HCT116 (cell line): ENCODE measurements at places on chromosomes 13 and 19. TPM values are rescaled to one million over a fixed set of nuclear protein-coding genes. Genes with fewer than 3 reads are reported as not detected.

GRCh38 chr13:92843549-92843948 is 383.1 kb upstream of the GPC6 start:
- no peak overlapping the region for H3K4me3 ChIP-seq
- H3K27ac ChIP-seq, result no peak overlapping the region
- no peak for DNase-seq
- H3K4me1 ChIP-seq, result no peaks in the 10 kb centered on the region
- no peaks in the 10 kb centered on the region for H3K36me3 ChIP-seq

DNA sequence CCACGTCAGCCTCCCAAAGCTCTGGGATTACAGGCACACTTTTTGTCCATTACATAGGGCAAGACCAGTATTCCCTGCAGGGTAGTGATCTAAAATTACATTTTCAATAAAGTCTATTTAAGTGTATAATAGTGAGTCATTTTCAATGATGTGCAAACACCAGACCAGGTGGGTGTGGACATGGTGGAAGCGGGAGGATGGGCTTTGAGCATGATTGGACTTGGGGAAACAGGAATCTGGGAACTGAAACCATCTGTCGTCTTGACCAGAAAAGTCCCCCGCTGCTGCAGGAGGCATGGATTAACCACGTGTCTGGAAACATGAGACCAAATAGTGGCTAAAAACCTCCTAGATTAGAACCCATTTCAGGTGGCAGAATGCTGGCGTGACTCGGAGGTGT is 4.9 kb downstream of the FXYD3 start:
- no peak overlapping the region for H3K27ac ChIP-seq
- no peak for DNase-seq
- no peaks in the 10 kb centered on the region for H3K27me3 ChIP-seq
- no peak overlapping the region for H3K4me3 ChIP-seq
- peaks cover 55% of the 10 kb centered on the region for H3K4me1 ChIP-seq
- H3K36me3 ChIP-seq, result no peaks in the 10 kb centered on the region

- no peak overlapping the region for H3K27ac ChIP-seq
- no peaks in the 10 kb centered on the region for H3K27me3 ChIP-seq
- no peaks in the 10 kb centered on the region for H3K4me1 ChIP-seq
- DNase-seq, result no peak
- H3K4me3 ChIP-seq, result no peak overlapping the region
- no peaks in the 10 kb centered on the region for H3K36me3 ChIP-seq
Observed at GRCh38 chr19:50340331-50340730, 11.2 kb upstream of the KCNC3 start.

DNA sequence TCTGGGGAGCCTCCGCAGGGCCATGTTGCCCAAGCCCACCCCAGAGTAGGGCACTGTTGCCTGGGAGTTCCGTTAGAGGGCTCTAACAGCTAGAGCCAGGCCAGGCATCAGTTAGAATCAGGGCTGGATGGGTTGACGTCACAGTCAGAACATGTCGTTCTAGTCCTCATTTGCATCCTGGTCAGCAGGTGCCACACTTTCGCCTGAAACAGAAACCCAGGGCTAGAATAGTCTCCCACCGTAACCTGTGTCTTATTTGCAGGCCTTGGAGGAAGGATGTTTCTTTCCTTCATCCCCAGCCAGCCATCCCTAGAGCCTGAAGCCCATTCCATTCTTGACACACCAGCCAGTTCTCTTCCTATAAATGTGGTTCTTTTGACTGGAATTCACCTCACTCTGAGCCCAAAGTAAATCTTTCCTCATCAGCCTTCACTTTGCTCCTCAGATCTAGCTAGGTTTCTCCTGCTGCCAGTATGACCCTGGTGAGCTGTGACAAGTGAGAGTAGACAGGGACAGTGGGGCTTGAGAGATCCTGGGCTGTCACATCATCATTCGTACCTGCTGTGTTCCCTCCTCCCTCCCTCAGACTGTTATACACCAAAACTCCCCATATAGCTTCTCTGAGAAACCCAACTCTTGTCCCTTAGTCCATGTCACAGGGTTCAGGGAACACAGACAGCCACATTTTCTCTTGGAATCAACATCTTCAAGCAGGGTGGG is 12.2 kb upstream of the CCDC97 start:
- H3K27ac ChIP-seq, result no peak overlapping the region
- no peaks in the 10 kb centered on the region for H3K27me3 ChIP-seq
- H3K4me3 ChIP-seq, result no peak overlapping the region
- peaks cover 74% of the 10 kb centered on the region for H3K36me3 ChIP-seq

GRCh38 chr19:1417681-1418495 is 10.5 kb downstream of the DAZAP1 start:
- peaks cover 74% of the 10 kb centered on the region for H3K36me3 ChIP-seq
- no peak overlapping the region for H3K4me3 ChIP-seq
- H3K27ac ChIP-seq, result no peak overlapping the region; the same call in 1 of the 2 replicates
- peaks cover 19% of the 10 kb centered on the region; the same call in 1 of the 2 replicates for H3K4me1 ChIP-seq
- no peaks in the 10 kb centered on the region for H3K27me3 ChIP-seq

Gene FAM83E
- total RNA-seq, result 6.8 TPM

Gene ARHGEF1
- 110 TPM for total RNA-seq

DNA sequence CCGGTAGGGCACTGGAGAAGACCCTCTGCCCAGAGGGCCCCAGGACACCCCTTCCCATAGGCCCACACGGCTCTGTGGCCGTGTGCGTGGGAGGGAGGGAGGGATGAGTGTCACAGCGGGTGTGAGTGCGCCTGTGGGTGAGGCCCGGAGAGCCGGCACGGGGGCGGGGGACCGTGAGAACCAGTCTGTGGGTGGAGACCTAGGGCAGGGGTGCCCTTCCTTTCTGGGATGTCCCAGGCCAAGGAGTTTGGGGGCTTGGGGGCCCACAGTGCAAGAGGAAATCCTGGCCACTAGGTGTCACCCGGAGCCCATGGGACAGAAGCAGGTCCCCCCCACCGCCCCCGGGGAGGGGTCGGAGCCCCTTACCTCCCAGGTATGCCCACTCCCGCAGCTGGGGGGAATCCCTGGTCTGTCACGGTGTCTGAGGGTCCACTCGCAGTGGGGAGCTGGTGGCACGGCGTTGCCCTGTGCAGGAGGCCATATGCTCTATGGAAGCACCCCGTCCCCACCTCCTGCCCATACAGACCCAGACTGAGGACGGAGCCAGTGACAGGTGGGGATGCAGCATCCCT is 16.0 kb upstream of the SLC7A10 start:
- no peak overlapping the region for H3K27ac ChIP-seq
- H3K4me1 ChIP-seq, result no peaks in the 10 kb centered on the region
- H3K27me3 ChIP-seq, result no peaks in the 10 kb centered on the region
- H3K36me3 ChIP-seq, result no peaks in the 10 kb centered on the region
- DNase-seq, result no peak

DNA sequence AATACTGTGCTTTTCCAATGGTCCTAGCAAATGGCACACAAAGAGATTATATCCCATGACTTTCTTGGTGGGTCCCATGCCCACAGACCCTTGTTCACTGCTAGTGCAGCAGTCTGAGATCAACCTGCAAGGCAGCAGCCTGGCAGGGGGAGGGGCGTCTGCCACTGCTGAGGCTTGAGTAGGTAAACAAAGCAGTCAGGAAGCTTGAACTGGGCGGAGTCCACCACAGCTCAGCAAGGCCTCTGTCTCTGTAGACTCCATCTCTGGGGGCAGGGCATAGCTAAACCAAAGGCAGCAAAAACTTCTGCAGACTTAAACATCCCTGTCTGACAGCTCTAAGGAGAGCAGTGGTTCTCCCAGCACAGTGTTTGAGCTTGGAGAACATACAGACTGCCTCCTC is 82.9 kb downstream of the ZNF737 start:
- no peak for DNase-seq
- H3K4me1 ChIP-seq, result no peaks in the 10 kb centered on the region
- no peaks in the 10 kb centered on the region for H3K27me3 ChIP-seq
- H3K36me3 ChIP-seq, result no peaks in the 10 kb centered on the region
- H3K4me3 ChIP-seq, result no peak overlapping the region

Gene SIGLEC14
- not detected for total RNA-seq

GRCh38 chr19:30690935-30691818 is 319.0 kb downstream of the ZNF536 start:
- H3K4me3 ChIP-seq, result no peak overlapping the region
- no peaks in the 10 kb centered on the region for H3K4me1 ChIP-seq
- no peak for DNase-seq
- H3K36me3 ChIP-seq, result no peaks in the 10 kb centered on the region
- H3K27me3 ChIP-seq, result no peaks in the 10 kb centered on the region
- no peak overlapping the region for H3K27ac ChIP-seq

Gene SPTBN4
- total RNA-seq, result 4.6 TPM

DNA sequence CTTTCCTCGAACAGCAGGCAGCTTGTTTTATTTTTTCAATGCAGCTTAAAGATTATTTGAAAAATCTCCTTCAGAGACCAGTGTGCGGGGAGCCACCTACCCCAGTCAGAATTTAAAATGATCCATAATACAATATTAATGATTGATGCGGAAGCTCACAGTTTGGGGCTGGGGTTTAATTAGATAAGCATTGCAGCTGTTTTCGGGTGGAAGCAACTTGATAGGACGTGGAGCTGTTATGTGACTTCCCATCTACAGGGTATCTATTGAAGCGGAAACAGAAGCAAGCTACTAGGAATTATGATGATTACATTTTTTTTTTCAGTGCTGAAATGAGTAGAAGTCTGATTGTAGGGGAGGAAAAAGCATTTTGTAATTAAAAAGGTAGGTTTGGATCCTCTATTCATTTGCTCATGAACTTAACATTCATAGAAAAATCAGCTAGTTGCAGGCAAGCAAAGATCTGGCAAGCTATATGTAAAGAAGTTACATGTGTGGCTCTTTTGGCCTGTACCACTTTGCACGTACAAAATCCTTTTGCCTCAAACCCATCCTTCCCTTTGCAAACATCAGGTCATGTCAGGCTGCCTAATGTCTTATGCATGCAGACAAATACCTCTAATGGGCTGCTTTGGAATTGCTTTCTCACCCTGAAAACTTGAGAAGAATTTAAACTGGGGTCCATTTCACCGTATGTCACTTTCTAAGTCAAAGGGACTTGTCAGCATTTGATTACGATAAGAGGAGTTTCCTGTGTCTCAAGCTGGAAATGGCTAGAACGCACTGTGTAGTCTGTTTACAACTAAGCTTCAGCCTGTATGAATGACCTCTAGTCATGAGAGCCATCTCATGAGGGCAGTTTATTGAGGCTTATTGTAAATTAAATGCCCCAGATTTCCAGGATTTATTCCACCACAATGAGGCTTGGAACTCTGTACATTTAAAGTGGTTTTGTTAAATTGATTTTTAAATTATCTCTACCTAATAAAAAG is 267.1 kb upstream of the TMTC4 start:
- H3K4me3 ChIP-seq, result no peak overlapping the region
- no peak for DNase-seq
- no peaks in the 10 kb centered on the region for H3K36me3 ChIP-seq

DNA sequence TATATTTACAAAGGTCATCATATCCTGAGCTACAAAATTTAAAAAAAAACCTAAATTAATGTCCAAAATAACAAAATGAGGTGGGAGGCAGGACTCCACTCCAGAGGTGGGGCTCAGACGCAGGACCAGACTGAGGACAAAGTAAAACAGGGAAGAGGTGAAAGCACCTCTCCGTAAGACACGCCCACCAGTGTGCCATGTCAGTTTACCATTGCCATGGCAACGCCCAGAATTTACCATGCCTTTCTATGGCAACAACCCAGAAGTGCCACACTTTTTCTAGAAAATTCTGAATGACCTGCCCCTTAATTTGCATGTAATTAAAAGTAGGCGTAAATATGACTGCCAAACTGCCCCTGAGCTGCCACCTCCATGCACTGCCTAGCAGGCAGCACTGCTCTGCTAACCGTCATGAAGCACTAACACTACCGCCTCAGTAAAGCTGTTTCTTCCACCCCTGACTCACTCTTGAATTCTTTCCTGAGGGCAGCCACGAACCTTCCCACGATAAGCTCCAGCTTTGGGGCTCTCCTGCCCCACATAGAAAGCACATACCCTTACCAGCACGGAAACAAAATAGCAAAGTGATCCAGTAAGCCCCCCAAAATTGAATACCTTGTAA is 22.3 kb upstream of the PDCD5 start:
- H3K27ac ChIP-seq, result no peak overlapping the region
- H3K36me3 ChIP-seq, result no peaks in the 10 kb centered on the region
- H3K27me3 ChIP-seq, result no peaks in the 10 kb centered on the region
- no peaks in the 10 kb centered on the region for H3K4me1 ChIP-seq
- H3K4me3 ChIP-seq, result no peak overlapping the region
- no peak for DNase-seq

GRCh38 chr19:41457241-41457640 is 14.3 kb downstream of the ERICH4 start:
- no peaks in the 10 kb centered on the region for H3K4me1 ChIP-seq
- H3K27me3 ChIP-seq, result peaks cover 39% of the 10 kb centered on the region
- no peak overlapping the region for H3K4me3 ChIP-seq

Gene KRTDAP
- total RNA-seq, result 0.74 TPM

DNA sequence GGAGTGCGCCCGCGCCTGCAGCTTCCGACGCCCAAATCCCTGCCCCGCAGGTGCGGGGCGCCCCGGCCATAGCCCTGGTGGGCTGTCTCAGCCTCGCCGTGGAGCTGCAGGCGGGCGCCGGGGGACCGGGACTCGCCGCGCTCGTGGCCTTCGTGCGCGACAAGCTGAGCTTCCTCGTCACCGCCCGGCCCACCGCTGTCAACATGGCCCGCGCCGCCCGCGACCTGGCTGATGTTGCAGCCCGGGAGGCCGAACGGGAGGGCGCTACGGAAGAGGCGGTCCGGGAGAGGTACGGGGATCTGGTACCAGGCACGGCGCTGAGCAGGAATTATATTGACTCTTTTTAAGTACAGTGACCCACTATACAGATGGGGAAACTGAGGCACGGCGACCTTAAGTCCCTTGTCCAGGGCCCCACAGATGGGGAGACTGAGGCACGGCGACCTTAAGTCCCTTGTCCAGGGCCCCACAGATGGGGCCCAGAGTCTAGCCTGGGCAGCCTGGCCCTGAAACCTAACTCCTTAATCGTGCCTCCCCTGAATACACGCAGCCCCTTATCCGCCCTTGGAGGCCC is 586 bp downstream of the MRI1 start:
- H3K36me3 ChIP-seq, result no peaks in the 10 kb centered on the region
- peaks cover 8% of the 10 kb centered on the region for H3K4me1 ChIP-seq
- no peak for DNase-seq
- no peaks in the 10 kb centered on the region for H3K27me3 ChIP-seq
- peak overlapping the region; percentile 58 for H3K4me3 ChIP-seq

DNA sequence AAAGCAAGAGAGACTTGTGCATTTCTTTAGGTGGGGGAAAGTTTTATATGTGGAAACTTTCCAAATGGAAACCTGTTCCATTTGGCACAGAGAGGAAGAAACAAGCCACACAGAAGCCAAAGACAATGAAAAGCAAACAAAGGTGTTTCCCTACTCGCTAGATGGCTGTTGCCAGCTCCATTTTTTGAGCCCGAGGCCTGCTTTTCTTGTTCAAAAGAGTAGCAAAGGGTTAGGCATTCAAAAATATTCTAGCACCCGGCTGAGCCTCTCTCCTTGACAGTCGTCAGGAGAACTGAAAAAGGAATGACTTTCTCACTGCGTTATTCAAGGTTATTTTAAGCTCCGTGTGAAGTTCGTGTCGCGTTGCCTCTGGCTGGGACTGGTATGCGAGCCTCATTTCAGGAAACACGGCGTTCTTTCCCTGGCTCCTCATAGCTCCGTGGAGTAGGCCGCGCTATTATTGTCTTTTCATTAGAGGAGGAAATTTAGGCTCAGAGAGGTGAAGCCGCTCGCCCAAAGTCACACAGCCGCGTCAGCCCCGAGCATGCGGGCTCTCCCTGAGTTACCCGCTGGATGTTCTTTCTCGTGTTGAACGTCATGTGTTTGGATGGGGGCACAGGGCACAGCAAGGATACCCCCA is 7.6 kb downstream of the TRPM4 start:
- no peak overlapping the region for H3K27ac ChIP-seq
- H3K4me1 ChIP-seq, result no peaks in the 10 kb centered on the region
- H3K4me3 ChIP-seq, result no peak overlapping the region
- H3K36me3 ChIP-seq, result no peaks in the 10 kb centered on the region; the same call in 1 of the 2 replicates
- H3K27me3 ChIP-seq, result no peaks in the 10 kb centered on the region
- no peak for DNase-seq

Gene PALM3
- total RNA-seq, result 3.3 TPM

GRCh38 chr13:47796816-47797215 is 204.3 kb downstream of the SUCLA2 start:
- no peak for DNase-seq
- H3K4me1 ChIP-seq, result no peaks in the 10 kb centered on the region
- H3K4me3 ChIP-seq, result no peak overlapping the region
- no peaks in the 10 kb centered on the region for H3K36me3 ChIP-seq
